ENCODE measurements at places on chromosomes 12 and 14.

DNA sequence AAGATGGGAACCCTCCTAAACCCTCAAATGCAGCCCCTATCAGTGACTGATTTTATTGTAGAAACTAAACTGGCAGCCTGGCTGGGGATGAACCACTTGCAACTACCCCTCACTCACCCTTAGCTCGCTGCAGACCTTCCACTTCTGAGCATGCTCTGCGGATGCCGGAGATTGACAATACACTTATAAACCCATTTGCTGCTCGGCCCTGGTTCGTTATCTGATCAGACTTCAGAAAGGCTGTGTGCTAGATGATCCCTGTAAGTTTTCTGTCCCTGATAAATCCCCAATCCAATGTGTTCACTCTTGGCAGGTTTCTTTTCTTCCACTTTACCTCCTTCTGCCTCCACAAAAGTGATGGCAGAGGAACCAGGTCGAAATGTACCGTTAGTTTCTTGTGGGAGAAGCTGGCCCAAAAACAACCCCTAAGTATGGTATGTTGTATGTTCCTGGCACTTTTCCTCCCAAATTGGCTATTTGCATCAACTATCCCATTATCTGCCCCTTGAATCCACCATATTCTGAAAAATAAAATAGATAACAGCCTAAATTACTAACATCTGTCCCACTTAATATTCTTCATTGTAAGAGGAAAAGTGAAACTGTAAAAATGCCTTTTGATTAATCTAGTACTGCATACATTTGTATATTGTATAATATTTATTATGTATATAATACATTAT lies 18.8 kb downstream of the RPH3A start:
- no peak for DNase-seq

- peak; percentile 66 for DNase-seq
Measured at GRCh38 chr12:57046947-57047890, 2.7 kb downstream of the MYO1A start.

DNA sequence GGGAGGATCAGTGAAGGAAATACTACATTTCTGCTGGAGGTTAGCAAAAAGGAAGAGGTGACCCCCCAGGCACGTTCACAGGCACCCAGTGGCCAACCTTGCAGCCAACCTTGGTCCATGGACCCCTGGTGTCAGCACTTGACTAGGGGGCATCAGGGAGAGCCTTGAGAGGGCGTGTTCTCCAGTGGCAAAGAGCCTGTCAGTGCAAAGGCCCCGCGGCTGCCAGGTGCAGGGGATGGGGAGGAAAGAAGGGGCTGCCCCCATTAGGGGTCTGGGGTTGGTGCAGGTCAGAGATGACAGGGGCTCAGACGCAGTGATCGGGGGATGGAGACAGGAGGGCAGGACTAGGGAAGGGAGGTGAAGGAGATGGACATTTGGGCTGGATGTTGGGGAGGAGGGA lies 22.7 kb upstream of the ULK1 start:
- DNase-seq, result no peak

- no peak for DNase-seq
Measured at GRCh38 chr14:98900798-98901197, 371.2 kb downstream of the BCL11B start.

DNA sequence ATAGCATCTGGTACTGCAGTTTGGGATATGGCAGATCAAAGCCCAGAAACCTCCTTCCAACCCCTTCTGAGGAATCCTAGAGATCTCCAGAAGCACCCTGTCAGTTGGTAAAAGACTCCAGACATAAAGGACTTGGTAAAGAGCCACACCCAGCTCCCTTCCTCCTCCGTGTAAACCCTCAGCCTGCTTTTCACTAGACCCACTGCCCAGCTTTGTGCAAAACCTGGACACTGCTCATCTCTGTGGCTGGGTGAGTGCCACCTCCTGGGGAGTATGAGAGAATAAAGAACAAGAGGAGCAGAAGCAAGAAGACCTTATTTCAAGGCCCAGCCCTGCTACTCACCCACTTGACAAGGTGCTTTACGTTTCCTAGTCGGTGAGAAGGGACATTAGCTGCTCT lies 33.0 kb downstream of the ANO2 start:
- no peak for DNase-seq

- no peak for DNase-seq
Measured at GRCh38 chr14:104023325-104024055, 62.0 kb upstream of the ASPG start.

DNA sequence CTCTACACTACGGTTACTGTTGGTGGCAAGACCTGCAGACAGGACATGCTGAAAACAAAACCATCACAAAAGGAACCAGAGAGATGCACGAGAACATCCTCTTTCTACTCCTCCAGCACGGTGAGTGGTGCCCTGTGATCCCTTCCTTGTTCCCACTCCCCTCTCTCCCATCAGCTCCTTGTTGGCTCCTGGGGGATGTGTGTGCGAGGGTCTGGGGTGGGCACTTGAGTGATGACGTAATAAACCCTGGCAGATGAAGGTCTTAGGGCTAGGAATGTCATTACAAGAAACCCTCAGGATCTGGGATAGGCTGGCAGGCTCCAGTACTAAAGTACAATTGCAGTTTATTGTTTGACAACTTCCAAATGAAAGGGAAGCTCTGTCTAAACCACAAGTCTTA lies 261.5 kb downstream of the FOXN3 start:
- DNase-seq, result no peak

- DNase-seq, result no peak
Measured at GRCh38 chr12:69397978-69398377, 38.4 kb downstream of the YEATS4 start.

DNA sequence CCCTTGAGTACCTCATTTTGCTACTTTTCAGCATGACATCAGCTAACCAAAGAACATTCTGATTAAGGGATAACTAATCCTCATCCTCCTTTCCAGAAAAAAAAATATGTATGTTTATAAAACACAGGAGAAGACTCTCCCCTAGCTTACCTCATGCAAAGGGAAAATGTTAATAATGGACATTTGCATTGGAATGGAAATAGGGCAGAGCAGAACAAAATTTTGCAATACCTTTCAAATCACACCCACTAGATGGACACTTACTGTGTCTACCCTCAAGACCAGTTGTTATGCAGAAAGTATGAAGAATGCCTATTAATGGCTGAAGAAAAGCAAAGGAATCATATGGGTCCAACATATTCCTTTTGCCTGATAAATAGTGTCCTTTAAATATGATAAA lies 8.9 kb upstream of the SLCO1A2 start:
- DNase-seq, result no peak

DNA sequence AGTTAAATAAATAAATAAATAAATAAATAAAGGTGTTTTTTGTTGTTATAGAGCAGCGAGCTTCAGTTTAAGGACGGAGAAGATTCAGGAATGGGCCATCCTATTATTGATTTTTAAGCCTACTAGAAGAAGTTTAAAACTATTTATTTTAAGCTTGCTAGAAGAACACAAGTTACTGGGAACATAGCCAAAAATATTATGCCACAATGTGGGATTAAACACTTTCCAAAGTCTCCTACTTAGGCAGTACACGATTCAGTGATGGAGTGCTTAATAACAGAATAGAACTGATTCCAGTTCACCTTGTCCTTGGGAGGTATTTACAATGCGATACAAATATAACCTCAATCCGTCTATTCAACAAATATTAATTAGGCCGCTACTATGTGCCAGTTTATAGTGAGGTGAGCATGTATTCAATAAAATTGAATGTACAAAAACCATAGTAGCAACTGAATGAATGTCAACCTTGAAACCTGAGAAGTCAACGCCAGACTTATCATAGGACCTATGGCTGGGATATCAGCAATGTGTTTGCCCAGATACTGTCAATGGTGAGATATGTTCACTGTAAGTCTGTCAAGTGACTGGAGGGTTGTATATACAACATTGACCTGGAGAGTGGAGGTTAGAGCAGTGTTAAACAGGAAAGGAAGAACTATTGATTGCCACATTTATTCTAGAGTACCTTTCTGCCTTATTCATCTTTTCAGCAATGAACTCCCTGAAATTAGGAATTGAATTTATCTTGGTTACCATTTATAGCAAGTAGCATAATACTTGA lies 486.4 kb downstream of the TMTC2 start:
- no peak for DNase-seq

DNA sequence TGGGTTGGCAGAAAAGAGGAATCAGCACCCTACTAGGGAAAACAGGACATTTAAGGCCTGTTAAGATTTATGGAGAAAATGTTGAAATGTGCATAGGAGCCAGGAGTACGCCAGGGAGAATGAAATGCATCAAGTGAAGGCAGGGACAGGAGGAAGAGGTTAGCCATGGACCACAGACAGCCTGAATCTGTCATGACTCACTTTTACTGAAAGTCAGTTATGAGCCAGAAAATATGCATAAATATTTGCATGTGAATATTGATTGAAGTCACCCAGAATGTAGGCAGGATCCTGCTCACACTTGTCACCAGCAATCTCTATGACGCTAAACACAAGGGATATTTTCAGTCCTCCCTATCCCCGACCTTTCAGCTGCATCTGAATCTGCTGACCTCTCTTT lies 25.1 kb upstream of the CDK17 start:
- DNase-seq, result peak; percentile 31

DNA sequence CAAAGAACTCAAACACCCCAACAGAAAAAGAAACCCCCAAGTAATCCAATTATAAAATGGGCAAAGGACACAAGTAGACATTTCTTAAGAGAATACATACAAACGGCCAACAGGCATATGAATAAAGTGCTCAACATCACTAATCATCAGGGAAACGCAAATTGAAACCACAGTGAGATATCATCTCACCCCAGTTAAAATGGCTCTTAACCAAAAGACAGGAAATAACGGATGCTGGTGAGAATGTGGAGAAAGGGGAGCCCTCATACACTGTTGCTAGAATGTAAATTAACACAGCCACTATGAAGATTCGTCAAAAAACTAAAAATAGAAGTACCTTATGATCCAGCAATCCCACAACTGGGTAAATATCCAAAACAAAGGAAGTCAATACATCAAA lies 52.4 kb downstream of the CLMN start:
- DNase-seq, result no peak

GRCh38 chr12:71440345-71440762 lies 756 bp downstream of the LGR5 start:
- no peak for DNase-seq

DNA sequence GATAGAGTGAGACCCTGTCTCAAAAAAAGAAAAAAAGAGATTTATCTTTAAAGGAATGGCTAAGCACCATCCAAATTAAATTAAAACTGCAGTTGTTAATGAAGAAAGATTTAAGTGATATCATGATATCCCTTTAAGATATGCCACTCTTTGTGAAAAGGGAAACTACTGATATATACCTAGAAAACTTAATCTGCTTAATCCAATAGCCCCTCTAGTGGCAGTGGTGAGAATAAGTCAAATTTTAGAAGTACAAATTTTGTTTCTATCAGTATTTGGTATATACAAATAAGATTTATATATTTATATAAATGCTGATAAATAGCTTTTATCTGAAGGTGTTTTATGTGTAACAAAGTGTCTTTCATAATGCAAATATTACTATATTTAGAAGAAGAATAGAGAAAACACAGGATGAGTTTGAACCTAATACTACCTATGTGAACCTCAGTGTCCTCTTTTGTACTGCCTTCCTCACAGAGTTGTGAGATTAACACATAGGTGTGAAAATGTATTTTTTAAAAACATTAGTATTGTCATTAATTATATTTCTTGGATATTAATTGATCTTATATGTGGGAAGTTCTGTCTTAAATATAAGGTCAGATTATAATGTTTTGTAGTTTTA lies 51.4 kb upstream of the GARIN2 start:
- no peak for DNase-seq

GRCh38 chr12:128019996-128020544 lies 246.9 kb upstream of the TMEM132C start:
- DNase-seq, result no peak

DNA sequence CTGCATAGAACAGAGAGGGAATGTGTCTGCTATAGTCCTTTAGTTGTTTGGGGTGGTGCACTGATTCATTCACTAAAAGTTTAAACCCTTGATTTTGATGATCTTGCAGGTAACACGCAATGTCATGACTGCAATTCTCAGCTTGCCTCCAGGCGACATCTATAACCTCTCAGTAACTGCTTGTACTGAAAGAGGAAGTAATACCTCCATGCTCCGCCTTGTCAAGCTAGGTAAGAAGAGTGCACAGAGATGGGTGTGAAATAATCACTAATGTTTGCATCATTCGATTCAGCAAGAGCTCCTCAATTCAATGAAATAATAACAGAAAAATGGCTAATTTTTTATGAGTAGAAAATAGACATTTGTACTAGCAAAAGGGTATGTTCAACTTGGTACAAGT lies 203.7 kb downstream of the PTPRO start:
- no peak for DNase-seq

DNA sequence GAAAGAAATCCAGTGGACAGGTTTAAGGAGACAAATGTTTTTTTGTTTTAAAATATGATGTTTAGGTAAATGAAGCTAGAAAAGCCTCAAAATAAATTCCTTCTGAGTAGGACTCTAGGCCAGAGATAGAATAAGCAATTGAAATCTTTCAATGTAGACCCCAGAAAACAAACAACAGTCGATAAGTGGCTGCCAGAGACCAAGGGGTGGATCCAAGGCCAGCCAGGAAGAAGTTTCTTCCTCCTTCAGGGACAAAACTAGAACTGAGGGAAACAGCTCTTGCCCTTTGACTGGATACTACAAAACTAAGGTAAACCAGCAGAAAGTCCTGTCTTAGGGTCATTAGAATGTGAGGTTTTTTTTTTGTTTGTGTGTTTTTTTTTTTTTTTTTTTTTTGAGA lies 481.6 kb downstream of the RAD51B start:
- DNase-seq, result no peak

GRCh38 chr12:84986117-84986516 lies 50.0 kb downstream of the TSPAN19 start:
- no peak for DNase-seq

GRCh38 chr12:48998497-48999353 lies 450 bp downstream of the DDN start:
- DNase-seq, result peak; percentile 13

DNA sequence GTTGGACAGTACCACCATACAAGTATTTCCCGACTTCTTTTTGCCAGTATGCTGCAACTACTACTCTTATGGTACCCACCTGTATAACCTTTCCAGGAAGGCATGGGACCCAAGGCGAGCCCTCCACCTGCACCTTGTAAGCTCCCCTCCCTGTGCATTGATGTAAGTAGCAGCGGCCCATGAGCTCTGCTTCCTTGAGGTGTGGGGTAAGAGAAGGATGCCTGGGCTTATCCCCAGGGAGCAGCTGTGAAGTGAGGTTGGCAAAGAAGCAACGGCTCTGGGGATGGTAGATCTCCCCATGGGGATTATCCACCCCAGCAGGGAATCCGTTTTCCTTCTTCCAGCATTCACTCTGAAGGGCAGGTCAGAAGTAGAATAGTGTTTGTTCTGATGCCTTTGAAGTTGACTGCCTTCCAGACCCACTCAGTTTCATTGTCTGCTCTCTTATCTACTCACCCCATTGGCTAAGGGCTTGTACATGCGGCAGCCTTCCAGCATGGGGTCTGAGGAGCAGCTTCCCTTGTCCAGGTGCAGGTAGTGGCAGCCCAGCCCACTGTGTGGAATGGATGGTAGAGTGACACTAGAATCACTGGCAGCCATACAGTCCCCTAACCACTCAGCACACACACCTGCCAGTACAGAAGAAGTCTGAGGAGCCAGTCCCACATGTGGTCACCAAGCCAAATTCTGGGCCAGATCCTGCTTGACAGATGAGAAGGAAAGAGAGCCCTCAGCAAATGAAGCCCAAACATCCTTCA lies 3.4 kb downstream of the CIROP start:
- no peak for DNase-seq

- DNase-seq, result no peak
Measured at GRCh38 chr12:109740694-109741245, 27.1 kb downstream of the FAM222A start.

All from stimulated activated CD4-positive, alpha-beta T cell treated with anti-CD3 and anti-CD28 coated beads, Interleukin-1b, Interleukin-23, amount 100 ng/mL, for 48 hours (primary cell).